ENCODE measurements at places on chromosomes 1 and 21.

GRCh38 chr1:89125240-89125912 is 538 bp downstream of the GBP2 start:
- peak; percentile 17 for DNase-seq

GRCh38 chr1:219379691-219380090 is 206.0 kb downstream of the LYPLAL1 start:
- DNase-seq = no peak

- DNase-seq = no peak
Measured at GRCh38 chr1:154873321-154873950, 3.4 kb upstream of the KCNN3 start.

DNA sequence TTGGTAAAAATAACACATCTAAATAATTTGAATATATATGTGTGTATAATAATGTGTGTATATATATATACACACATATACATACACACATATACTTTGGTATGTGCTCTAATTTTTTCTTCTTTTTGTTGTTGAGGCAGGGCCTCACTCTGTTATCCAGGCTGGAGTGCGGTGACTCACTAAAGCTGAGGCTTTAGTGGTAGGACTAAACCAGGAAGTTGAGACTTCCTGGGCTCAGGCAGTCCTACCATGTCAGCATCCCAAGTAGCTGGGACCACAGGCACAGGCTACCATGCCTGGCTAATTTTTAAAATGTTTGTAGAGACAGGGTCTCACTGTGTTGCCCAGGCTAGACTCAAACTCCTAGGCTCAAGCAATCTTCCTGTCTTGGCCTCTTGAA is 46.7 kb upstream of the CXADR start:
- no peak for DNase-seq

DNA sequence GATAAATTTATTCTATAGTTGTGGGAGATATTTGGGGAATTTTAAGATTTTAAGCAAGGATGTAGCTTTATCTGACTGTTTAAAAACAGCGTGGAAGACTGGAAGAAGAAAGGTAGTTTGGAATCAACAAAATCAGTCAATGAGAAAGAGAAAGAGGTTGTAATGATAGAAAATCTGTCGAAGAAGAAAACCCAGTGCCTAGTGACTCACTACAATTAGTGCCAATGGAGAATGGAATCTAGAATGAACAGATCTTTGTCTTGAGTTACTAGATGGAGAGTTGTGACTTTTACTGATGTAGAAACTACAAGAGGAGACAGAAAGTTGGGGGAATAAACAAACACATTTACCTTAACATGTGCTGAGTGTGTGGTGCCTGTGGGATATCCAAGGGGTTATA is 577.8 kb upstream of the NR5A2 start:
- no peak for DNase-seq

- peak; percentile 28 for DNase-seq
Measured at GRCh38 chr1:248243204-248243603, 12.0 kb downstream of the OR2M4 start.

All from CD4-positive, alpha-beta T cell treated with Interleukin-2 at 100 ng/mL for 4 hours (primary cell).